ENCODE measurements at places on chromosomes 4 and X.

DNA sequence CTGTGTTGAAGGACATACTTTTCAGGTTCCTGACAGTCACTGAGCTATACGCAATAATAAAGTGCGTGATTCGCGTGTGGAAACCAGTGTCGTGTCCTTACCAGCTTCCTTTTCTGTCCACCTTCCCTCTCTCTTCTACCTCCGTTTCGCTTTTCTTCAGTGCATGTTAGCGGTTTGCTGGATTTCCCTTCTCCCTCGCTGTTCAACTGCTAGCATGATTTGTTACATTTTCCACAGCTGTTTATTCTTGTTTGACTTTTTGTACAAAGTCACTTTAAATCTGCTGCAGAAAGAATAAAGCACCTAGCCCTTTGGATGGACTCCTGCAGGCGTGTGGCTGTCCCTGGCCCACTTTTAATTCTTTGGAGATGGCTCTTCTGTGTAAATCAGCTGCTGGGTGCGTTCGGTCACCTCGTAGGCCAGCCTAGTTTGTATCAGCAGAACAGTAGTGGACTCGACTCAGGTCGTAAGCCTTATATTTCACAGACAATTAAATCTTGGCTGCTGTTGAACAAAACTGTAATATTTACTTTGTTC, 8.9 kb upstream of the HAND2 start:
- DNase-seq, result no peak

DNA sequence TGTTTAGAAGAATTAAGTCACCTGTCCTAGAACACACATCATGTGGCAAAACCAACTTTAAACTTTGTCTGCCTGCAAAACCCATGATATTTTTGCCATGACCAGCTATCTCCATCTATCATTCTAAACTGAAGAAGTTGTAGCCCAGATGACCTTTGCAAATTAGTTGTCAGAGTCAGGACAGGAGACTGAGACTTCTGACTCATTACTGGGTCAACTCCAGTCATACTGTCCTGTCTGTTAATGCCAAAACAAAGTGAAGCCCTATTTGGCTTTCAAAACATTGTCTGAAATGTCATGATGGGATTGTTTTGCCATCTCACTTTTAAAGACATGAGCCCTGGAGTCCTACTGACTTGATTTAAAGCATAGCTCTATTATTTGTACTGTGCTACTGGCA, 365.7 kb upstream of the CPEB2 start:
- DNase-seq, result no peak

DNA sequence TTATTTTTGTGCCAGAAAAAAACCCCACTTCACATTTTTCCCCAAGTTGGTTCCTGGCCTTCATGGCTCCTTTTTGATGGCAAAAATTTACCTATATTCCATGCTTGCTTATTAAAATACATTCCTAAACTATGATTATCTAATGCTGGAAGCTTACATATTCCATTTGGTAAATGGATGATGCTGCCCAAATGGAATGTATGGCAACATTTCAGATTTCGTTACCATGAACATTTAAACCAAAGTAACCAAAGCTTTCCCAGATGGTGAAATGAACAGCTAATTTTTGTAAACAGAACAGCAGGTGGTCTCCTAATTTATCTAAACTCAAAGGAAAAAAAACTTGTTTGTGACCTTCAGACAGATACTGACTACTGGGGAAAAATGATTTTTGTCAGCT, 110.8 kb upstream of the TEX13A start:
- no peak for DNase-seq

GRCh38 chrX:115582616-115583495, 21.9 kb downstream of the PLS3 start:
- DNase-seq, result no peak

DNA sequence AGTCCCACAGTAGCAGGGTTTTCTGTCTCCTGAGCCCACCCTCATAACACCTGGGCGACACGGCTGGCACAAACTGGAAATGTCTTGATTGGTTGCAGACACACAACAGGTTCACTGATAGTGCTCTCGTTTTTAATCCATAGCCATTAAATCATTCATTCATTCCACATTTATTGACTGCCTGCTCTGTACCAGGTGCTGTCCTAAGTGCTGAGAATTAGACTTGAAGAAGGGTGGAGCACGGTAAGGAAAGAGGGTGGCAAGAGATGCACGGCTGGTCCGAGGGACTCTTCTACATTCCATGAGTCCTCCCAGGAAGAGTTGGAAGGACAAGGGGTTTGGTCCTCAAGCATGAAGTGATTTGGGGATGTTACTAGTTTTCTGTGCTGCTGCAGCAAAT, 100.0 kb downstream of the RELL1 start:
- no peak for DNase-seq

Data from stimulated activated CD4-positive, alpha-beta T cell treated with anti-CD3 and anti-CD28 coated beads, TNF-alpha, amount 100 ng/mL, for 48 hours (primary cell).